ENCODE measurements at places on chromosomes 1 and 21.

GRCh38 chr1:36918604-36919003 is 115.7 kb downstream of the GRIK3 start:
- DNase-seq: no peak

GRCh38 chr1:184219414-184219813 is 167.4 kb upstream of the C1orf21 start:
- DNase-seq: no peak

DNA sequence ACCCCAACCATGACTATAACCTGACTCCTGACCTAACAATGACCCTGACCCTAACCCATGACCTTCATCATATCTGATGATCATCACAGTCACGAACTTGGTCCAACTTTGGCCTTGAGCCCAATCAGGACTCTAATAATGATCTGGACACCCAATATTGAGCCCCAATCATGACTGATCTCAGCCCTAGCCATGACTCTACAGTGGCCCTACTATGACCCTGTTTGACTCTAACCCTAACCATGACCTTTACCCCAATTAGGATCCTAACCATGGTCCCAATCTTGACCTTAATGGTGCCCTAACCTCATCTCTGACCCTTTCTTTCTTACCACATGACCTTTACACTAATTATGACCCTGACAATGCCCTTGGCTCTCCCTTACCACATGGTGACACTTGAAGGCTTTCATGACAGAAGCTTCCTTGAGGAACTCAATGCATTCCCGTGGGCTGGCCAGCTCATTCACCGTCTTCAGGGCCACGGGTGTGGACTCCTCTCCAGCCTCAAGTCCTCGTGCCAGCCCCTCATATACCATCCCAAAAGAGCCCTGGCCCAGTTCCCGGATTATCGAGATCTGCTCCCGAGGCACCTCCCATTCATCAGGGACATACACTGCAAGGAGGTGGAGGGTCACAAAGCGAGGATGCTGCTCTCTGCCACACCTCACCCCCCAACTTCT is 16.2 kb downstream of the INSRR start:
- DNase-seq: no peak

DNA sequence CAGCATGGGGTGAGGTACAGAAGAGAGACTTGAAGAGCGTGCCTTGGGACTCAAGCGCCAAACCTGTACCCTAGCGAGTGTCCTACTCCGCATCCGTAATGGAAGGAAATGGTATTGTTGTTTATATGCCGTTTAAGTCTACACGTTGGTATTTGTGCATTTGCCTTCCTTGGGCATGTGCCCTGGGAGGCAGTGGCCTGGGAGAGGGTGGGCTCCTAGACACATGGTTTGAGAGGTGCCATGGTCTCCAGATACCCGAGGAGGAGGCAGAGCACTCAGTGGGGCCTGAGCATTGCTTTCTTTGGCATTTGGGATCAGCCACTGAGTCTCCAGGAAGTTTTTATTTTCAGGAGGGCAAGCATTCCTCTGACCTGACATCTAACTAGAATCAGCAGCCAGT is 6.5 kb downstream of the ZNF672 start:
- no peak for DNase-seq

GRCh38 chr1:119737040-119737682 is 25.4 kb downstream of the PHGDH start:
- DNase-seq: no peak

GRCh38 chr1:192943108-192943507 is 116.1 kb downstream of the UCHL5 start:
- DNase-seq: no peak

- DNase-seq: no peak
These were observed 180.1 kb downstream of the EDEM3 start for GRCh38 chr1:184574588-184574987.

DNA sequence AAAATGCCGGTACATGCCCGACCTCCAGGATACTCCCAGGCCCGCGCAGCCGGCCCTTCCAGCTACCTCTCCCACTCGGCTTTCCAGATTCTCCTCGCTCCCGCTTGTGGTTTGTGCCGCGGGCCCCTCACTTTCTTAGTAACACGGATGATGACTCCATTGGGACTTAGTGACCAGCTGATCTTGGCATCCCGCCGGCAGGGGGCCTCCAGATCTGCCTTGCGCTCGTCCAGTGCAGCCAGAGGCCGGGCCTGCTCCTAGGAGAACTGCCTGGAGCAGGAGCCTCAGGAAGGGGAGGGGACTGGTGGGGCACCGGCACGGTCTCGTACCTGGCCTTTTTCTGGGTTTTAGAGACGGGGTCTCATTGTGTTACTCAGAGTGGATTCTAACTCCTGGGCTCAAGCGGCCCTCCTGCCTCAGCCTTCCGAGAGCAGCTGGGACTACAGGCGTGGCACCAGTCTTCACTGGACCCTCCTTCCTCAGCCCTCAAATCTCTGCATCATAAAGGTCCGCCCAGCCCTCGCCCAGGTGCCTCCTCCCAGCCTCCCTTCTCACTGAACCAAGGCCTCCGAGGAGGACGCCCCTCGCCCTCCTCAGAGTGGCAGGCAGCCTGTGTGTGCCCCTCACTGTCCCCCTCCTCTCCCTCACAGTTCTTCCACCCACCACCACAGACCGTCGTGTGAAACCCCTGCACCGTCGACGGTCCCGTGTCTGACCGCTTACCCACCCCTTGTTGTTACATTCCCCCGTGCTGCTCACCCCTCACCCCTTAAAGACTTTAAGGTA is 78.6 kb downstream of the SLC25A24 start:
- no peak for DNase-seq

GRCh38 chr21:41931041-41931451 is 22.8 kb downstream of the C2CD2 start:
- DNase-seq: no peak
